ENCODE measurements at places on chromosomes 6 and 20.

GRCh38 chr6:30043744-30044143, 17.3 kb upstream of the POLR1H start:
- DNase-seq = no peak

- no peak for DNase-seq
Measured at GRCh38 chr20:61768571-61769285, 297.0 kb downstream of the TAF4 start.

DNA sequence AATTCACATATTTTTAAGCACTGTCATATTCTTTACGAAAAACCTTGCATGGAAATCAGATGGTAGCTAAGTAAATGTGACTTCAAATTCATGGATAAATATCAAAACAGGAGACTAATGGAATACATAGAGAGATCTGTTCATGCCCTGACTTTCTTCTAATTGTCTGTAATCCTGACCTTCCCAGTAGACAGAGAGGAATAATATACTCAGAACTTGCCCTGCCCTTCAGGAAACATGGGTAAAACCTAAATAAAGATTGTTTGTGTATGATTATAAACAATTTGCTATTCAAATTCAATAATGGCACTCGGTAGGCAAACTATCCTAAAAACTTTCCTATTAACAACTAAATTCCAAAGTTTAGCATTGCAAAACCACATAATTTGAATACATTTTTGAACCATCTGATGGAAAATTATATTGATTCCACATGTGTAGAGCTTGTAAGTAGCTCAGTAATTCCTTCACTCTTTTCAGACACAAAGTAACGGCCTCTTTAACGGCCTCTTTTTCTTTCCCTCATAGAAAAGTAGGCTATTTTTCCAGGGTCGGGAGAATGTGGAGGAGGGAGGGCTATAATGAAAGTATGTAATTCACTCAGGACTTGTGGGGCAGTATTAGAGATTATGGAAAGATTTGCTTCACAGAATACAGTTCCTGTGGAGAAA, 227.6 kb downstream of the ALDH8A1 start:
- DNase-seq = no peak

GRCh38 chr6:102679865-102680264, 1286.4 kb downstream of the GRIK2 start:
- DNase-seq = no peak

GRCh38 chr6:169981969-169982368, 230.5 kb downstream of the ERMARD start:
- DNase-seq = no peak

- no peak for DNase-seq
Measured at GRCh38 chr20:2596673-2597279, 55.7 kb upstream of the NOP56 start.

DNA sequence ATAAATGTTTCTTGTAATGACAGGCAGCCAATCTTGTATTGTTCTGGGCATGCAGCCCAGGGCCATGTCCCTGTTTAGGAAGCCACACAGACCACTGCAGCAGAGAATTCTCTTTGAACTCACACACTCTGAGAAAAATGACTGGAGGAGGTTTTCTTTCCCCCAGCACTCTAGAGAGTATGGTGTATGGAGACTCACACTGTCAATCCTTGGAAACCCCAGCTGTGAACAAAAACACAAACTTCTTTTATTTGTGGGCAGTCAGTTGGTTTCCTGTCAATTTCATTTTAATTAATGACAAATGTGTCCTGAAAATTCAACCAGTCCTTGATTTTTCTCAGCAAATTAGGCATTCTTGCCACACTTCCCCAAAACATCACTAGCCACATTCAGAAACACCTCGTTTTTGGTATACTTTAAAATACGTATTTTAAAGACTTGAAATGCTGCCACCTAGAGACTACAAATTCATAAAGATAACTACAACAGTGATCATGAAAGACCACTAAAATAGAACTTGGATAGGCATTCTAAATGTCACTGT, 52.9 kb upstream of the UFL1 start:
- peak; percentile 10 for DNase-seq

- no peak for DNase-seq
Measured at GRCh38 chr6:108676555-108676954, 115.8 kb downstream of the FOXO3 start.

GRCh38 chr6:91141346-91141745, 554.5 kb upstream of the MAP3K7 start:
- DNase-seq = no peak

GRCh38 chr6:33718713-33719112, 7.2 kb upstream of the UQCC2 start:
- no peak for DNase-seq

- DNase-seq = no peak
Measured at GRCh38 chr6:105209950-105210706, 30.3 kb upstream of the POPDC3 start.

- DNase-seq = no peak
Measured at GRCh38 chr20:44247131-44247571, at the start of gene GDAP1L1. Gene GDAP1L1, plus strand, starts transcription at chr20:44247308. Its CDS starts 27 bp downstream, at chr20:44247335.

DNA sequence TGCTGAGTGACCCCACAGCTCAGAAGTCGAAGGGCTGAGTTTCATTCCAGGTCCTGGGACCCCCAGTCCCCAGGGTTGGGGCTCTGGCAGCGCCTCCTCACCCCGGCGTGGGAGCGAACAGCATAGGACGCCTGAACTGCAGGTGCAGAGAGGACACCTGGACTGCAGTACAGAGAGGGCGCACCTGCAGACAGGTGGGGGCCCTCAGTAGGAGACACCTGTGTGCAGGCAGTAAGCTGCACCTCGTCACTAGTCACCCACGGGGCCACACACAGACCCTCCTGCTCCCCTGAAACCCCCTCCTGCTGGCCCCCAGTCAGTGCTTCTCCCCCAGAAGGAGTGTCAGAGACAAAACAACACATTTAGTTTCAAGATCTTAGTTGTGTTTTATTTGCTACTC, 8.6 kb upstream of the NKAIN4 start:
- DNase-seq = no peak

GRCh38 chr6:13012977-13013680, 296.6 kb downstream of the PHACTR1 start:
- DNase-seq = no peak

GRCh38 chr6:43963203-43963602, 164.0 kb downstream of the MRPL14 start:
- DNase-seq = no peak

DNA sequence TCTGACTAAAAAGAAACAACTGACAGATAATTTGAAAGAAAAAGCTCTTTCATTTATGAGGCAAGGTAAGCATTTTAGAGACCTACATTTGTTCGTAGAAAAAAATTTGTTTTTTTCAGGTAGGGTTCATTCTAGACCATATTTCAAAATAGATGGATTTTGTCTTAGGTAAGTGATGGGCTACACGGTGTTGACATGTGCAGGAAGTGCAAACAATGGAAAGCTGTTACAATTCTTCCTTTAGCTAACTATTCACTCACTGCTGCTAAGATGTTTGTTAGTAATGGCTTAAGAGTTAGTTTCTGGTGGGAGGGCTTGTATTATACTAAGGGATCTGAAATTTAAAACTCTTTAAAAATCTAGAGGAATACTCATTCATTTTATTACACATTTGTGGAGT, 96.7 kb downstream of the CD109 start:
- no peak for DNase-seq

- no peak for DNase-seq
Measured at GRCh38 chr6:46606338-46606737, 46.3 kb downstream of the CYP39A1 start.

DNA sequence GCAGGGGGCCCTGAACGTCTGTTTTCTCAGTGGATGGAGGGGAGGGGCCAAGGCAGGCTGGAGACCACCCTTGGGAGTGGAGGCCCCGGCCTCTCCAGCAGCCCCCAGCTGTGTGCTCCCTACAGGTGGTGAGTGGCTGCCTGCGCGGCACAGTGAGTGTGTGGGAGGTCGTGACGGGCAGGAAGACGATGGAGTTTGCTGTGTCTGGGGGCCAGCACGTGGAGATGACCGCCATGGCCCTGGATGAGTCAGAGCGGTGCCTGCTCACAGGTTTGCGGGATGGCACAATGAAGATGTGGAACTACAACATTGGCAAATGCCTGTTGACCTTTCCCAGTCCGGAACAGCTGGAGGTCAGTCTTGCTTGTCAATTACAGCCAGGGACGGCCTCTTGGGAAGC, 52.6 kb downstream of the EFCAB8 start:
- DNase-seq = no peak

- DNase-seq = no peak
Measured at GRCh38 chr6:108134213-108134970, 31.4 kb upstream of the NR2E1 start.

DNA sequence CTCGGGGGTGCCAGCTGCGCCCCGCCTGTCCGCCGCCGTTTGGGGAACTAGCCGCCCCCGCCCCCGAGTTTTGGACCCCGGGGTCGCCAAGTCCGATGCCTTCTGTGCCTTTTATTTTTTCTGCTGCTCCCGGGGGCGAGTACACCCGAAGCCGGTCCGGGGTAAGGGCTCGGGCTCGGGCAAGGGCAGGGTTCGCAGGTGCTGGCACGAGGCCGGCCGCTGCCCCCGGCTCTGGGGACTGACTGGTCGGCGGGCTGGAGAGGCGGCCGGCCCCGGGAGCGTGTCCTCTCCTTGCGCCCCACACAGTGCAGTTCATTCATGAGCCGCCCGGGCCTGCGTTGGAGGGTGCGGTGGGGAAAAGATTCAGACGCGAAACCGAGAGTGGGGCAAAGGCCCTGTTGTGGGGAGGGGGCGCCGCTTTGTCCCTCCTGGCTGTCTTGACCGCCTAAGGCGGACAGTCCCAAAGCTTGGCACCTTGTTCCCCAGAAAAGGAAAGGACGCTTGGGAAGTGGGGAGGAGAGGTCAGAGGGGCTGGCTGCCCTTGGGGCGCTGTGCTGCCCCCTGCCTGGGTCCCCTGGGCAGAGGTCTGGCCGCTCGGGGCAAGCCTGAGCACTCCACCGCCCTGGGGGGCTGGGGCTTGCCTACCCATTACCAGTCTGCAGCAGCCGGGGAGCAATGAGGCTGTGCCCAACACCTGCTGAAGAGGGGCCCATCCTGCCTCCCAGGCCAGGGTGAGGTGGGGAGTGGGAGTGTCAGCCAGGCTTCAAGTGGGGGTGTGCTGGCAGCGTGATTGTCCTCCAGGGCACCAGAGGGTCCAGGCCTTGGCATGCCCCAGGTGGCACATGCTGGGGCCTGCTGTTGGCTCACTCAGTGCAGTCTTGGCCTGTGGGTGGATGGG, 915 bp downstream of the TMEM63B start:
- DNase-seq = no peak

DNA sequence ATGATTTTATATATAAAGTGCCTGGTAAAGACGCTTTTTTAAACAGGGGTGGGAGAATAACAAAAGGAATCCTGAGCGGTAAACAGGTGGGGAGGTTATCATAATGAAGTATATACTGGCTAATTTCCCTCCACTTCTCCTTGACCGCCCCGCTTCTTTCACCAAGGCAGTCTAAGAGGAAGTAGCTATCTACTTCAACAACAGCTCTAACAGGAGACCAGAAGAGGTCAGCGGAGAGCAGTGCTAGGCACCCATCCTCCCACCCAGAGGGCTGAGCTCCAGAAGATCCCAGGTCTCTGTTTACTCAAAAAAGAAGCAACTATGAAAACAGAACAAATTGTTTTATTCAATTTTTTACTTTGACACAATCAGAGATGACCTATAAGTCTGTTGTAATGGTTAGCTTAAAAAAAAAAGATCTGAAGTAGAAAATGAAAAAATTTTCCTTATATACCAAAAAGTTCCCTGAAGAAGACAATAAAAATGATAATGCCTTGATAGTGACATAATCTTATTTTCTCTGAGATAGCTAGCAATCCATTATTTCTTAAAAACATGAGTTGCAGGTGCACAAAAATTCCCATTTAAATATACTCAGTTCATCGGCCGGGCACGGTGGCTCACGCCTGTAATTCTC, 141.1 kb downstream of the PDSS2 start:
- DNase-seq = peak; percentile 6

GRCh38 chr6:125746019-125746414, 3.4 kb upstream of the HEY2 start:
- no peak for DNase-seq

- no peak for DNase-seq
Measured at GRCh38 chr6:72703093-72703492, 81.2 kb downstream of the KCNQ5 start.

GRCh38 chr6:159178847-159179246, 9.6 kb downstream of the FNDC1 start:
- DNase-seq = no peak

DNA sequence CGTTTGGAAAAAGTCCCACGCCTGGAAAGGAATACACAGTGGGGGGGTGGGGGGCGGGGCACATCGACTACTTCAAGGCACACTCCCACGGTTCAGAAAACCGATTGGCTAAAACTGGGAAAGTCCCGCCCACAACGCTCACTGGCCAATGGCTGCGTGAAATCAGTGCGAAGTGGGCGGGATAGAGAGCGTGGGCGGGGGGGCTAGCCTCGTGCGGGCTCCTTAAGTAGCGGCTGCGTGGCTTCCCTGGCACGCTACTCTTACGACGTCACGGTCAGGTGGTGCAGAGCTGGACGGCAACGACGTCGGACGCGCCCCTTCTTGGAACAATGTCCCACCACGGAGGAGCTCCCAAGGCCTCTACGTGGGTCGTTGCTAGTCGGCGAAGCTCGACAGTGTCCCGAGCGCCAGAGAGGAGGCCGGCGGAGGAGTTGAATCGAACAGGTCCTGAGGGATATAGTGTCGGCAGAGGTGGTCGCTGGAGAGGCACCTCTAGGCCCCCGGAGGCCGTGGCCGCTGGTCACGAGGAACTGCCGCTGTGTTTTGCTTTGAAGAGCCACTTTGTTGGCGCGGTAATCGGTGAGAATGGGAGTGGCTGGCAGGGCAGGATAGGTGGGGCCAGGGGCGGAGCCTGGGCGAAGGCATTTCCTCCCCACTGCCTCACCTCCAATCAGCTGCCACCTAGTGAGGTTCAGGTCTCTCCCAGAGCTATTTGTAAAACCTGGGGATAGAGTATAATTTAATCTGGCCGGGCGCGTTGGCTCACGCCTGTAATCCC, at the start of gene DDX43:
TSS of gene DDX43 (plus strand) at position 252 of the 778 bp plus-strand sequence. CDS start at position 330, 78 bp downstream.
- peak; percentile 65 for DNase-seq

- DNase-seq = no peak
Measured at GRCh38 chr6:3752531-3753227, 1.2 kb upstream of the PXDC1 start.
